ENCODE measurements at places on chromosomes 3 and 15. TPM values are rescaled to one million over a fixed set of nuclear protein-coding genes. Genes with fewer than 3 reads are reported as not detected.
A peak's percentile ranks its signal among the peaks of the same experiment; 100 is the strongest.

ANKUB1 gene
- polyA plus RNA-seq, result 0.48 TPM

DNA sequence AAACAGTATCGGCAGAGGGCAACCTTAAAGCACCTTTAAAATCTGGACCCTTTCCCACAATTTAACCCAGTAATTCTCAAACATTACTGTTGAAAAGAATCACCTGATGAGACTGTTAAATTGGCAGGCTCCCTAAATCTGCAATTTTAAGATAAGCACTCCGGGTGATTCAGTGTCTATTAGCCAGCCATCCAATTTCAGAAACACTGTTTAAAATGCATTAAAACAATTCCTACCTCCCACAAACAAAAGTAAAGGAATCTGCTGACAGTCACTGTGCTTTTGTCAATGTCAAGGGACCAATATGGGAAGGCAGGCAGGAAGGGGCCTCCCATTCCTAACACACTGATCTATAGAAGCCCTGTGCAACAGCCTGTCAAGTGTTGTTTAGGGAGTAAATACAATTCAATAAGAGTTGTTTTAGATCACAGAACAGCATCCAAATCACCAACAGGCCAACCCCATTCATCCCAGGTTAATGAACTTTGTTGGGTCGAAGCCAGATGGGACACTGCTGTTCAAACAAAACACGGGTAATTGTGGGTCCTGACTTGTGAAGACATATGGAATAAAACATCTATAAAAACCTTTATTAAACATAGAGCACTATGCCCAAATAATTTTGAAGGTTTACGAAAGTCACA lies 21.4 kb downstream of the SIAH2 start:
- no peak for DNase-seq

- DNase-seq, result no peak
Observed at GRCh38 chr3:186316666-186317260, 45.3 kb downstream of the DGKG start.

DNA sequence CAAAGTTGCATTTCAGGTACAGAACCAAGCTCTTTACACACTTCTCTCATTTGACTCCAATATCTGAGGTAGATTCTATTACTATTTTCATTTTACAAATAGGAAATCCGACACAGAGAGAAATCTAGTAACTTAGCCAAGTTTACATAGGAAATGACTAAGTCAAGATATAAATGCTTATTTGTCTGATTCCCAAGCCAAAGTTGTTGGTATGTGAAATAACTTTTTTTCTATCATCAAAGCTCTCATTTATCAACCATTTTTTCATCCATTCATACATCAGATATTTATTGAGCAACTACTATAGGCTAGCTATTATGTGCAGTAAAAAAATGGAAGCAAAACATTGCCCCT lies 89.2 kb upstream of the MITF start:
- DNase-seq, result no peak

FAM174B gene
- 0.25 TPM for polyA plus RNA-seq

DNA sequence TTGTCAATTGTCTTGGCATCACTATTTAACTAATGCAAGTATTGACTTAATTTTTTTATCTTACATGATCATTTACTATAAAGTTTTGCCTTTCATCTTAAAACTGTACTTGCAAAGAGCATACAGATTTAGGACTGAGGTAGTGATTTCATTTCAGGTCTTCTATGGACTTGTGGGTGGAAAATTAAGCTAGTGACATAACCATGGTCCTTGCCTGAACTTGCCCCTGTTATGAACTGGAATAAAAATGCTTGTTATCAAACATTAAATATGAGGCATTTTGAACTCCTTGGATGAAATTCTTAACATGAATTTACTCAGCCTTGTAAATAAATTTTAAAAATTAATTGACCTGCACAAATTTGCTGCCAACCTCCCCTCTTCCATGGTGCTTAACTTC lies 712.0 kb downstream of the NAALADL2 start:
- peak; percentile 21 for DNase-seq

DNA sequence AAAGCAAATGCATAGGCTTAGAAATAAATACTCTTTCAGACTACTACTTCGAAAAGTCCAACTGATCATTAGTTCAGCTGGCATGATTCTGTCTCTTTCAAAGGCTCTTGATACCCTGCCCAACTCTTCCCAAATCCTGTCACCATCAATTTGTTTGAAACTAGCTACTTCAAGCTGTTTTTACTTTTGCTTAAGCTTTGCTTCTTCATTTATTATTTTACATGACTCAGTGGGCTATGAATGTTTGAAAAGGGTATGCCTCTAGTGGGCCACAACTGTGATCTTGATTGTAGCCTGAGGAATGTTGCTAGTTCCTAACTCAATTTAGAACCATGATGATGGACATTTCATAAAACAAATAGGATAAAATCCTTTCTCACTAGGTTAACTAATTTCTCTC lies 340.8 kb downstream of the NAALADL2 start:
- DNase-seq, result no peak

- no peak for DNase-seq
Observed at GRCh38 chr3:185046603-185047002, 106.3 kb downstream of the C3orf70 start.

POPDC2 gene
- 0.40 TPM for polyA plus RNA-seq

GRCh38 chr3:184039414-184039813 lies 7.9 kb downstream of the HTR3D start:
- no peak for DNase-seq

CAV3 gene
- not detected for polyA plus RNA-seq

DNA sequence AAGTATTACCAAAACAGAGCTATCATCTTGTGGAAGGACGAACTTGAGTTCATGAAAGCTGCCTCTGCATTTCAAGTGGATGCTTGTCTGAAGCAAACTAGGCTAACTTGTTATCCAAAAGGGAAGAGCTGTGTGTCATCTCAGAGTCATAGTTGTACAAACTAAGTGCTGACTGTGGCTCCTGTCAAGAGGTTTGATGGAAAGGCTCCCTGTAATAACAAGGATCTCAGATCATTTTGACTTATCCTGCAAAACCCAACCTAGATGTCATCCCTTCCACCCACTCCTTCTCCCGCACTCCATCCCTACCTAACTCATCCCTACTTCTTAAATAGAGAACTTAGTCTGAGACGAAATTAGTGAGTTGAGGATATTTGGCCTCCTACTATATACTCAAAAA lies 110.8 kb downstream of the NR2E3 start:
- peak; percentile 65 for DNase-seq

- DNase-seq, result no peak
Observed at GRCh38 chr15:65249641-65250040, 37.0 kb downstream of the PARP16 start.

- DNase-seq, result no peak
Observed at GRCh38 chr3:13278783-13279531, 141.2 kb downstream of the NUP210 start.

DNA sequence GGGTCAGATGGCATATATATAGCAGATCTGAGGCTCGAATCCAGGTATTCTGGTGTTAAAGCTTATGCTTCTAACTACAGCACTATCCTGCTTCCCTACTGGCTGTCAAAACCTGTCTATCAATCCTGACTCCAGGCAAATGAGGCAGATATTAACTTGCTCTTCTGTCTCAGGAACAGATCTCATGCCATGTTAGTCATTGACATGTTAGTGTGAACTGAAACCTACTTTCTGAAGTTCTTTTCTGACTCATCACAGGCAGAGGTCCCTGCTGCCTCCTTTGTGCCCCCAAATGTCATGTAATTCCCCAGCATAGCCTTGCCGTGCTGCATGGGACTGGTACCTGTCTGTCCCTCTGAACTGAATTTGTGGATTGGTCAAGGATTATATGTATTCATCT lies 125.0 kb upstream of the SMAD3 start:
- peak; percentile 65 for DNase-seq

DNA sequence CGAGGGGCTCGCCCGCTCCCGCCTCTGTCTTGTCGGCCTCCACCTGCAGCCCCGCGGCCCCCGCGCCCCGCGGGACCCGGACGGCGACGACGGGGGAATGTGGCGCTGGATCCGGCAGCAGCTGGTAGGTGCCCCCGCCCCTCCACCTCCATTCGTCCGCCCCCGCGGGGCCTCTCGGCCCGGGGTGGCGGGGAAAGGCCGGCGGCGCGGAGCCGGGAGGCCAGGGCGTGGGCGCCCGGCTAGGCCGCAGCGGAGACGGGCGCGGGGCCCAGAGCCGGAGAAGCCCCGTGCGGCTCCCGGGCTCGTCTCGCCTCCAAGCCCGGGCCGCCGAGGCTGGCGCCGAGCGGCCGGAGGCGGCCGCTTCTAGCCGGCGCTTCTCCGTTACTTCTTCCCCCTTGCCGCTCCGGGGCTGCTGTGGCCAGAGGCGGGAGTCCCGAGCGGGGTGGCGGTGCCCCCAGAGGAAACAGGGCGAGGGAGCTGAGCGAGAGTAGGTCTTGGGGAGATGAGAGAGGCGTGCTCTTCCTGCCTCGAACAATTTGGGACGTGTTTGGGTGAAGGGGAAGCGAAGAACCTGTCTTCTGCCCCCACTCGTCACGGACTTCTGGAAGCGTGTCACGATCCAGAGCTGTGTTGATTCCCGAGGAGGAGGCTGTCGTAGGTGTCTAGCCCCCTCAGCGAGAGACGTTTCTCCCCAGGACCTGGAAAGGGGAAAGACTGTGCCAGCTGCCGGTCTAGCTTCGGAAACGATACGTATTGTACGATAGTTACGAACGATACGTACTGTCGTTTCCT lies 555 bp downstream of the ATP11B start:
- DNase-seq, result peak; percentile 57

SLC9C1 gene
- not detected for polyA plus RNA-seq

- DNase-seq, result peak; percentile 96
Observed at GRCh38 chr15:70494852-70495571, 268.3 kb downstream of the UACA start.

DNA sequence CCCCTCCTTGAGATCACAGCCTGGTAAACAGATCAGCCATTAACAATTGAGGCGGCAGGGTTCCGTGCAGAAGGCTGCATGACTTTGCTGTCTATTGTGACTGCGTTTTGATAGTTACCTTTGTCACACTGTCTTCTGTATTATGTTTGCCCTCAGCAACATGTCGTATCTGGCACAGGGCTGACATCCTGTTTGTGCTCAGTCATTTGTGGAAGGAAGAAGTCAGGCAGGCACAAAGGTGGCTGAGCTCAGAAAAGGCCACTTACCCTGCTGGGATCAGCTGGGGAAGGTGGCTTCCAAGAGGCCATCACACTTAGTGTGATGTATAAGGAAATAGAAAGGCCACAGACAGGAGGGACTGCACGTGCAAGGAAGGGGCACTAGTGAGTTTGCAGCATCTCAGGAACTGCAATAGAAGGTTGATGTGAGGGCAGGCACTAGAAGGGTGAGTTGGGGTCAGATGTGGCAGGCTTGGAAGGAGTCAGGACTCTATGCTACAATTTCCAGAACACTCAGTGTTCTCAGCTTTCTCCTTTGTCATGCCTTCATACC lies 13.4 kb downstream of the PML start:
- DNase-seq, result no peak

DNA sequence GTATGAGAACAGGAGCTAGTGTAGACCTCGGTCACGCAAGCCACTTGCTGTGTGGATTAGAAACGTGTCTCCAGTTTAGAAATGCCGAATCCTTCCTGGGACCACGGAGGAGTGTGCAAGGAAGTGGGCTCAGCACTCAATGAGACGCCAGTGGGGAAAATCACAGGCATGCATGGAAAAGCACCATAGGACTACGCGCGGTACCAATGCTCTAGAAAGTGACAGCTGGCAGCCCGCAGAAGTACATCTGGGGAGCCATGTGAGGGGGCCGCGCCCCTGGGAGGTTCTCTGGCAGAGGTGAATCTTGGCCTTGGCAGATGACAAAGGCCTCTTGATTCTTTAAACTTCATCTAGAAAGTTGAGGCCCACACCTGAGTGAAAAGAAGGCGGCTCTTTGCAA lies 99.3 kb downstream of the LRRK1 start:
- no peak for DNase-seq

DNA sequence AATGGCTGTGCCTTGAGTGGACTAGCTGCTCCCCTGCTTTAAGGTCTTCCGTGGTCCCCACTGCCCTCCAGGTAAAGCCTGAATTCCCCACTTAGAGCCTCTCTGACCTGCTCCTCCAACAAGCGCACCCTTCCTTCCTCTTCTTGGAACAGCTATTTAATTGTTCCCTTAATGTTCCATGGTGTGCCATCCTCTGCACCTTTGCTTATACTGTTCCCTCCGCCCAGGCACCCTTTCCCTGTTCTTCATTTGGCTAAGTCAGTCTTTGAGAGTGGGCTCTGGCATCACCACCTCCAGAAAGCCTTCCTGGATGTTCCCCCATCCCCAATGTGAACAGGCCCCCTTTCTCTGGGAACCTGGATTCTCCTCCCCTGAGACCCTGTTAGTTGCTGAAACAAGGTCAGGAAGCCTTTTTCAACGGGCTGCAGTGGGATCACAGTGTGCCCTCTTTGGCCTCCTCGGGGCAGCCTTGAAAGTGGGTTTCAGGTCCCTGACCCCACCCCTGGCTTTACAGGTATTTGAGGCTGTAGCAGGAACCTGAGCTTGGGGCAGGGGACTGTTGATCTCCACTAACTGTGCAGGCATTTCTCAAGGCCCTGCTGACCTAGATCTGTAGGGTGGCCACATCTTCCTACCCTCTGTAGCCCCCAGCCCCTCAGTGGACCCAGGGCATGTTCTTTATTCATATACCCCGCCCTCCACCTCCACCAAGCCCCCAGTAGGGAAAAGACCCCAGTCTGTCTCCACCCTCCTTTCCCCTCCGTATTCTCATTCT lies 5.0 kb downstream of the ISLR start:
- DNase-seq, result no peak

DNA sequence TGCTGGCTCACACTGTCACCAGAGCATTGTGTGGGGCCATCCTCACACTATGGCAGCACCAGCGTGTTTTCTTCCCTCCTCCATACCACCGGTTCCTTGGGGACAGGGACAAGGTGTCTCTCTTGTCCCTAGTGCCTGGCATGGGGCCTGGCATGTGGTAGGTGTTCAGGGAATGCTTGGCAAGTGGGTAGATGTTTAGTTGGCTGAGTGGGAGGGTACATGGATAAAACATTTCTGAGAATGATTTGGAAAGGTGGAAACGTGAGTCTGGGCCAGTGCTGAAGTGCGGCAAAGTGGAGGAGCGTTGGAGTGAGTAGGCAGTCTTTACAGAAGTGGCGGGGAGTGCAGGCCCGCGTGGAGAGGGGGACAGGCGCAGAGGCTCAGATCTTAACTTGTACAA lies 15.0 kb downstream of the SNAPC5 start:
- DNase-seq, result no peak

DNA sequence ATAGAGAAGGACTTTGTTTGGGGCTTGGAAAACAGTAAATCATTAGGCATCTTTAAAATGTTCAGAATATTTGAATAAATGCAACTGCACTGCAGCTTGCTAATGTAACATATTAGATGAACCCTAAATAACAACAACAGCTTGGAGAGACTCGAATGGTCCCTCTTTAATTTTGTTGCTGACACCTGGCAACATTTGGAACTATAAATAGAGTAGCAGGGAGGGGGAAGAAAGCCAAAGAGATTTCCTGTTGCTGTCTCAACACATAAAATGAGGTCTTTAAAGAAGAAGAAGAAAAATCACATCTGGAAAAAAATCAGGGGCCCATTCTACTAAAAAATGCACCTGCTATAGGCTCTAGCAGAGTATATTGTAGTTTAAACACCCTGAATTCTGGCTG lies 49.9 kb upstream of the DPPA4 start:
- no peak for DNase-seq

All from foreskin keratinocyte (primary cell).